Smooth muscle cell of the pulmonary artery (primary cell): ENCODE measurements at places on chromosomes 11 and 22. TPM values are rescaled to one million over a fixed set of nuclear protein-coding genes. Genes with fewer than 3 reads are reported as not detected.

Gene XRCC6
- 249 and 253 TPM in 2 replicates for total RNA-seq

Gene CHRM4
- 0.07 and 0.23 TPM in 2 replicates for total RNA-seq

Gene UBQLNL
- total RNA-seq, result 0.23 and 0.33 TPM in 2 replicates

Gene DNAJB7
- total RNA-seq, result not detected in 2 replicates

Gene OR5T3
- not detected in 2 replicates for total RNA-seq

Gene SLC15A3
- total RNA-seq, result 10.7 and 16.4 TPM in 2 replicates

Gene LIF
- 46.1 and 47.4 TPM in 2 replicates for total RNA-seq

Gene CLMP
- 206 and 339 TPM in 2 replicates for total RNA-seq

Gene FHIP1B
- total RNA-seq, result 13.3 and 21.1 TPM in 2 replicates

Gene MISFA
- total RNA-seq, result 0.43 and 0.52 TPM in 2 replicates

Gene DSCAML1
- not detected in 2 replicates for total RNA-seq

Gene CEND1
- total RNA-seq, result 0.20 and 0.56 TPM in 2 replicates

Gene SRPRA
- 114 and 129 TPM in 2 replicates for total RNA-seq

Gene DERL3
- 0.85 and 0.89 TPM in 2 replicates for total RNA-seq

Gene OR2AG2
- 0.10 and 0.13 TPM in 2 replicates for total RNA-seq

Gene ACTN3
- 0.07 TPM in 1 of 2 replicates, not detected in the other for total RNA-seq

Gene FGF19
- not detected in 2 replicates for total RNA-seq

Gene TRIM48
- not detected in 2 replicates for total RNA-seq
